SJCRH30 (cell line): ENCODE measurements at places on chromosomes 12 and 14. TPM values are rescaled to one million over a fixed set of nuclear protein-coding genes. Genes with fewer than 3 reads are reported as not detected.

The CLEC9A gene
- total RNA-seq, result not detected in 2 replicates

The MSI1 gene
- total RNA-seq, result 4.8 and 5.4 TPM in 2 replicates

The KRT85 gene
- not detected in 2 replicates for total RNA-seq

The CIROP gene
- not detected in 2 replicates for total RNA-seq

The RAD9B gene
- total RNA-seq, result 1.1 and 2.7 TPM in 2 replicates

The NRIP2 gene
- 1.7 and 1.8 TPM in 2 replicates for total RNA-seq

The P2RX7 gene
- total RNA-seq, result 1.3 and 2.5 TPM in 2 replicates

The SLC7A7 gene
- 46.2 and 47.8 TPM in 2 replicates for total RNA-seq

The TRIM9 gene
- total RNA-seq, result 0.91 and 1.6 TPM in 2 replicates

The KRT80 gene
- 45.7 and 49.0 TPM in 2 replicates for total RNA-seq

The SERPINA4 gene
- not detected in 2 replicates for total RNA-seq

GRCh38 chr14:100571837-100572236 lies 15.4 kb downstream of the BEGAIN start:
- DNase-seq, result no peak

DNA sequence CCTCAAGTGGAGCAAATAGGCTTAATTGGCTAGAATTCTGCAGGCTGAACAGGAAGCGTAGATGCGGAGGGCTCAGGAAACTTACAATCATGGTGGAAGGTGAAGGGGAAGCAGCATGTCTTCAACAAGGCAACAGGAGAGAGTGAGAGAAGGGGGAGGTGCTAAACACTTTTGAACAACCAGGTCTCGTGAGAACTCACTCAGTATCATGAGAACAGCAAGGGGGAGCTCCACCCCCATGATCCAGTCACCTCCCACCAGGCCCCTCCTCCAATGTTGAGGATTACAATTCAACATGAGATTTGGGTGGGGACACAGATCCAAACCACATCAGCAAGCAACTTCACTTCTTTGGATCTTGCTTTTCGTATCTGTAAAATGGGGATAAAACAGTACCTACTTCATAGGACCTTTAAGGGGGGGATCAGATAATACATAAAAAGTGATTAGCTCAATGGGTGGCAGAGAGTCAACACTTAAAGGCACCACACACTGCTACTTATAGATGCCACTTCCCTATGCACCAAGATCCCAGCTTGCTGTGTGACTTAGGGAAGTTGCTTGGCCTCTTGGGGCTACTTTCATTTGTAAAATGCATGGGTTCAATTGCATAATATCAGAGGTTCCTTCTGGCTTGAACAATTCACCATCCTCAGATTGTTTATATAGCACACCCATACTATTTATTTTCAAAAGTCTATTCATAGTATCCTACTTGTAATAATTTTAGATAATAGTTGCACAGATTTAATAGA lies 184.8 kb upstream of the RPH3A start:
- no peak for DNase-seq

- no peak for DNase-seq
Observed at GRCh38 chr14:90450667-90451066, 53.8 kb downstream of the CALM1 start.

DNA sequence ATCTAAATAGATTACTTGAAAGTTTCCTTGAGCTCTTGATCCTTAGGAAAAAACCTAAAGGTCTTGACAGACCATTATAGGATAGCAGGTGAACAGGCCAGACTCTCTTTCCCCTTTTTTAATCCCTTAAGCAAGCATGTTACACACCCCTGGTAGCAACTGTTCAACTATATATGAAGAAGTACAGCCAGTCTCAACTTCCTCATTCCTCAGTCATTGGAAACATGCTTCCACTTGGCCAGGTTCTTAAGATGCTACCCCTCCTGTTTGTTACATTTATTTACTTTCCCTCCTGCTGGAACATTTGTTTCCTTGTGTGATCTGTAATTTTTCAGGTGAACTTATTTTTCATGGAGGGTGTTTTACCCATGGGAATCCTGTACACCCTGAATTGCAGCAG lies 124.1 kb downstream of the ARMH4 start:
- no peak for DNase-seq

DNA sequence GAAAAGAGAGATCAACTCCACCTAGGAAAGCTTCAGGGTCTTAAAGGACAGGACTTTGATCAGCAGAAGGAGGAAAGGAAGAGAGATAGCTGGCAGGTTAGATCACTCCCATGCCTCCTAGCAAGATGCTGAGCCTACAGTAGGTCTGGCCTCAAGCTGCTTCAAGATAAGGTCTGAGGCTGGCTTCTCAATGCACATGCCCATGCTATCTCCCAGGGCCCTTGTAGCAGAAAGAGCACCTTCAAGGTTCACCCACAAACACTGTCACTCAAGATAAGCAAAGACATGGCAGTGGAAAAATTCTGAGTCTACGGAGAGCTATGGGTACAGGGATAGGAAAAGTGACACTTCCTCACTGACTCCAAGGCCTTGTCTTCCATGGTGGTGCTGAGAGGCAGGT lies 14.3 kb downstream of the REM2 start:
- no peak for DNase-seq

DNA sequence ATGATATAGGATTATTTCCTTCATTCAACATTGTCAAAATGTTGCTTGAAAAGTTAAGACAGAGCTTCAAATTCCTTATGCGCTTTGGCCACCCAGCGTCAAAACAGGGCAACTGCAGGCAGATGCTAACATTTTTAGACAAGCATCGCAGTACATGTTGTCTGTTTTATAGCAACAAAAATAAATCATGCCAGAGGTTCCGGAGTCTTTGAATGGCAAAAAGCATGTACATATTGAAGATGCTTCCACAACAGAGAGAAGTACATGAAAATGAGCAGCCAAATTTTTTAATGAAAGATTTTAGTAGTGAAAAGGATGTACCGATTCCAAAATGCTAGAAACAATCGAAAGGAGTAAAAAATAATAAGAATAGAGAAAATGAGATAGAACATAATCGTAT lies 49.8 kb upstream of the USP15 start:
- peak; percentile 52 for DNase-seq

DNA sequence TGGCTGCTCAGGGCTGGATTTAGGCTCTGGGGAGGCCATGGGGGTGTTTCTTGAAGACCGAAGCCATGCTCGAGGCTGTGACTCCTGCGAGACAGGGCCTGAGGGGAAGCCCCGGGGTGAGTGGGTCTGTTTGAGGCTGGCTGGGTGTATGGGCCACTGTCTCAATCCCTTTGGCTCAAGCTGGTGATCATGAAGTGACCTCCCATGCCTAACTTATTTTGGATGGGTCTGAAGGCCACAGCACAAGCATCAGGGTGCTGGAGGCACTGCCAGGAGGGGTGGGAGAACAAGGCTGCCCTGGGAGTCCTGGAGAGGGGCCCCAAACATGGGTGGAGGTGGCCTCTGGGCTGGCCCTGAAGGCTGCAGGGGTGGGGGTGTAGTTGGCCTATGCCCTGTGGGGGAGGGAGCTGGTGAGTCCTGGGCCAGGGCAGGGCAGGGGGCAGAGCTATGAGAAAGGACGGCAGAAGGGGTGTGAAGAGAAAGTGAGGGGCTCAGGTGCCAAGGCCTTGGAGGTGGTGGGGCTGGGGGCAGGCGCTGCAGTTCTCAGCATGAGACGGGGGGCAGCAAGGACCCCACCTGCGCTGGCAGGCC lies 100.9 kb downstream of the KIF26A start:
- DNase-seq, result no peak

DNA sequence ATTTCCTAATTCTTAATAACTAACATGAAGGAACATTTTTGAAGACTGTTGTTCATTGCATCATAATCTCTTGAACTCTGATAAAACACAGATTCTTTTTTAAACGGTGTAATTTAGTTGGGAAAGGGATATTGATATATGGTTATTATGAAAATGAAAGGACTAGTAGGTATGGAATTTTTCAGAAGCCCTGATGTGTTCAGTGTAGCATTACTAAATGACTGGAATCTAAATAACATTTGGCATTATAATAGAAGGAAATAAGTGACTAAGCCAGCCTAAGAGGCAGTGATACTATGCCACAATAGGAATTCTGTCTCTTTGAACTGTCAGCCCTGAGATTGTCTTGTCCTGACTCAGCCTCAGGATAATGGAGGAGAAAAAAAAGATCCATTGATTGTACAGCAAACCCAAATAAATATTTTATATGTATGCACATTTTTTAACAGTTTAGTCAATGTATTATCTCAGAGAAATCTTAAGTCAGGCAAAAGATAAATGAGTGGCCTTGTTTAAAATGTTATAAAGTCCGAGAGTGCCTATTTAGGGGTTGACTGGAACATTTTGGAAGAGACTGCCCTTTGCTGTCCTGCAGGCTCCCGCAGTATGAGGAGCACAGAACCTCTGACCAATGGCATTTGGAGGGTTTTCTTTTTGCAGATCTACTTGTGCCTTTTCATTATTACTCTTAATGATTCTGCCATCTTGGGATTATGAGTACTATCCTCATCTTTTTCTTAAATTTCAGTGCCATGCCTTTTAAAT lies 271.2 kb downstream of the EGLN3 start:
- DNase-seq, result no peak

DNA sequence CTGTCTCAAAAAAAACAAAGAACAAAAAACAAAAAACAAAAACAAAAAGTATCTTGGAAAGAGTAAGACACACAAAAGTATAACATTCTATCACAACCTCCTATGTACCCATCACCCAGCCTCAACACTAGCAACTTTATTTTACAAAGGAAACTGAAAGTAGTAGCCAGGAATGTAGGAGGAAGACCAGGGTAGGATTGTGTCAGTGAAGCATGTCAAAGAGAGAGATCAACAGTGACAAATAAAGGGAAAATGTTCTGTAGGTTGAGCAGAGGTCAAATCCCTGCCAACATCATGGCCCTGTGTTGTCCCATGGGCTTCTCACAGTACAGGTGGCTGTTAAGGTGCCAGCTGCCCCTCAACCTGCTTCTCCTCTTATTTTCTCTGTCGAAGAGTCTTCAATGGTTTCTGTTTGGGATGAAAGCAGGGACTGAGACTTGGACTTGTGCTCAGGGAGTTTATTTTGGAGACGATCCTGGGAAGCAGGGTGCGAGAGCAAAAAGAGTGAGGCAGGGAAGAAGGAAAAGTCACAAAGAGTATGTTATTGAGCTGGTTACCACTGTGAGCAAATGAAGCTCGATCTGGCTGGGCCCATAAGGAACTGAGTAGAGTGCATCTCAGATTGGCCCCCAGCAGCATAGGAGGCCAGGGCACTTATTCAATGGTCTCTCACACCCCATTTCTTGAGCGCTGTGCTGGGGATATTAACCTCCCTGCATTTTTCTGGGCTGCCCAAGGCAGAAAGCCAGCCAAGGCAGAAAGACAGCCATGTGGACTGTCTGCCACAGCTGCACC lies 29.4 kb upstream of the CTDSP2 start:
- no peak for DNase-seq

GRCh38 chr12:84738481-84738972 lies 174.1 kb downstream of the SLC6A15 start:
- DNase-seq, result no peak

GRCh38 chr14:67357186-67357968 lies 2.2 kb downstream of the ATP6V1D start:
- no peak for DNase-seq

DNA sequence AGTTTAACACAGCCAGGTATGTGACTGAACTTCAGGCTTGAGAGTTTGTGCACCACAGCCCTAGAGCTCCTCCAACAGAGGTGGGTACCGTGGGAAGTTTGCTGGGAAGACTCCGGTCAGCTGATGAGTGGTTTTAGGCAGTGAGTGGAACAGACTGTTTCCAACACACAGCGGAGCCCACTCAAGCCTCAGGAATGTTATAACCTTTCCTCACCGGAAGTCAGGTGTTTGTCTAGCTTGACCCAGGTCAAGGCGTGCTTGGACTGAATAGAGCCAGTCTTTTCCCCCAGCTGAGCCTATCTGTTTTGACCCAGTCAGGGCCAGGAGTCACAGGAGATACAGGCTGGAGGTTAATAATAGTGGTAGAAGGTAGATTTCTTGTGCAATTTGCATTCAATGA lies 138.4 kb upstream of the PARP11 start:
- no peak for DNase-seq

DNA sequence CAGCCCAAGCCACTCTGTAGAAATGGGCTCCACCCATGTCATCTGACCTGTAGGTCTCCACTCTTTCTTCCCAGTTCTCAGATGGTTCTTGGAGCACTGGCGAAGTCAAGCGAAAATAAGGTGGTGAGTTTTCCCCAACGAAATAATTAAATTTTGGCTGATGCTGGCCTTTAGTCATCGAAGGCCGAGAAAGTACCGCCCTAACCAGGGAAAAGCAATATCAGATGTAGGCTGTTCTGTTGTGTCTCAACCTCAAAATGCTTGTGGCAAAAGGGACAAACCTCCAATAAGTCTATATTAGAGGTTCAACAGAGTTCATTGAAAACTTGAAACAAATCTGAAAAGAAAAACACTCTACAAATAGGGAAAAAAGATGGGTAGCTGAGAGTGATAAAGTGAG lies 48.6 kb upstream of the BCAT1 start:
- no peak for DNase-seq

DNA sequence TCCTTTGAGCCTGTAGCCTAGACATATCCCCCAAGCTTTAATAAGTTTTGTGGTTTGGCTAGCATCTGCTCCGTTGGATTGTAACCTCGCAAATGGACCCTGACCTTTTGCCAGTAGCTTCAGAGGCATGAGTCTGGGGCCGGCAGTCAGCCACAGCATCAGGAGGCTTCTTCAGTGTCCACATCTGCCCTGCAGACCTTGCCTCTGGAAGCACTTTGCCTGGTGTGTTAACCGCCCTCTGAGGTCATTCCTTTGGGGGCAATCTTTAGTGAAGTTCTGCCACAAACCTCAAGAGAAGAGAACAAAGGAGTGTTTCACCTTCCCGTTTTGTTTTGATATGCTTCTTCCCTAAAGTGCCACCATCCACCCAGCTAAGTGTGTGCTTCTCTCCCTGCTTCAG lies 71.4 kb downstream of the GNS start:
- peak; percentile 35 for DNase-seq

GRCh38 chr12:96212456-96213375 lies 18.5 kb downstream of the ELK3 start:
- DNase-seq, result no peak

DNA sequence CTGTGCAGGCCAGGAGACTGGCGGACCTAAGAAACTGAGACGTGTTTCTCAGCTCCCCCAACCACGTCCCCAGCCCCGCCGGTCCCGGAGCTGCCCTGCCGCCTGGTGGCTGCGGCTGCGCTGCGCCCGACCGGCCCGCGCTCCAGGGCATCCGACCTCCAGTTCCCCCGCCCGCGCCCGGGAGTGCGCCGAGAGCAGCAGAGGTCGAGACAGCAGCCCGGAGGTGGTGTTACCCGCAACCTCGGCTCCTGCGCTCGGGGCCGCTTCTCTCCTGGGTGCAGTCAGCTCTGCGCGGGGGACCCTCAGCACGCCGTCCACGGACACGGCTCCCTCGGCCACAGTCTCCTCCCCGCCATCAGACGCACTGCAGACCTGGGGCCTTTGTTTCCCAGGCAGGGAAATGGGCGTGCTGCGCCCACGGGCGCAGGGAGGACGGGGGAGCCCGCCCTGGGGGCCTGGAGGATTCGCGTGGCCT lies 21.6 kb upstream of the GPR132 start:
- DNase-seq, result no peak

DNA sequence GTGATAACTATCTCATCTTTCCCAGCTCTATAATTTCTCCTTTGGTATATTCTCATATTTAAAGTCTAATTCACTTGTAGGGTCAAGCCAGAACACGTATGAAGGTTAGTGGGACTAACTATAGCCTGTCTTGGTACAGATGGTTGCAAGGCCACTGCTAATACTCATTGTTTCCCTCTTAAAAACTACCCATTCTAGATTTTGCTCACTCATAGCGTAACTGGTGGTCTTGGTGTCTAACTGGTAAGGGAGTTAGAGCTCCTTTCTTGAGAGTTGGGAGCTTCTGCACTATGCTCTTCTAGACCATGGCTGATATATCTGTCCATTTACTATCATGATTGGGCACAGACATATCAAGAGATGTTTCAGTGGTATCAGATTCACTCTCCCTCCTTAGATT lies 8.8 kb downstream of the MGP start:
- DNase-seq, result no peak
